ENCODE measurements at places on chromosomes 12 and 14.

- ATAC-seq, result no peak
Measured at GRCh38 chr12:26987634-26988424, 26.4 kb downstream of the TM7SF3 start.

- ATAC-seq, result no peak
Measured at GRCh38 chr12:53652366-53652765, 23.5 kb downstream of the ATP5MC2 start.

- ATAC-seq, result no peak
Measured at GRCh38 chr12:31466768-31467167, 124.2 kb downstream of the DENND5B start.

DNA sequence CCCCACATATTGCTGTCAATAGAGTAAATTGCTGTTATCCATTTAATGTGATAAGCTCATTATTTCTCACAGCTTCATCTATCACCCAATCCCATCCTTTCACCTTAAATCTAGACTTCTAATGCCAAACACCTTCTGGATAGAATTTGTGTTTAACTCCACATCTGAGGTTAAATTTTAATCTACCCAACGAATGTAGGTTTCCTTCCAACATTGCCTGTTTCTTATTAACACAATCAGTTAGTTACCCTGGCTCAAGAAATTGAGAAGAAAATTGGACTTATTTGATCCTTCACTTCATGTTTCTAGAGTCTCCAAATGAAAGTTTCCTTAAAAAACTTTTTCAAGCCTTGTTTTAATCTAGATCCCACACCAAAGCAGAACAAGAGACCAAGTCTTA is 67.3 kb downstream of the PTPRO start:
- no peak for ATAC-seq

- no peak for ATAC-seq
Measured at GRCh38 chr14:73753124-73753886, 39.1 kb upstream of the PNMA1 start.

DNA sequence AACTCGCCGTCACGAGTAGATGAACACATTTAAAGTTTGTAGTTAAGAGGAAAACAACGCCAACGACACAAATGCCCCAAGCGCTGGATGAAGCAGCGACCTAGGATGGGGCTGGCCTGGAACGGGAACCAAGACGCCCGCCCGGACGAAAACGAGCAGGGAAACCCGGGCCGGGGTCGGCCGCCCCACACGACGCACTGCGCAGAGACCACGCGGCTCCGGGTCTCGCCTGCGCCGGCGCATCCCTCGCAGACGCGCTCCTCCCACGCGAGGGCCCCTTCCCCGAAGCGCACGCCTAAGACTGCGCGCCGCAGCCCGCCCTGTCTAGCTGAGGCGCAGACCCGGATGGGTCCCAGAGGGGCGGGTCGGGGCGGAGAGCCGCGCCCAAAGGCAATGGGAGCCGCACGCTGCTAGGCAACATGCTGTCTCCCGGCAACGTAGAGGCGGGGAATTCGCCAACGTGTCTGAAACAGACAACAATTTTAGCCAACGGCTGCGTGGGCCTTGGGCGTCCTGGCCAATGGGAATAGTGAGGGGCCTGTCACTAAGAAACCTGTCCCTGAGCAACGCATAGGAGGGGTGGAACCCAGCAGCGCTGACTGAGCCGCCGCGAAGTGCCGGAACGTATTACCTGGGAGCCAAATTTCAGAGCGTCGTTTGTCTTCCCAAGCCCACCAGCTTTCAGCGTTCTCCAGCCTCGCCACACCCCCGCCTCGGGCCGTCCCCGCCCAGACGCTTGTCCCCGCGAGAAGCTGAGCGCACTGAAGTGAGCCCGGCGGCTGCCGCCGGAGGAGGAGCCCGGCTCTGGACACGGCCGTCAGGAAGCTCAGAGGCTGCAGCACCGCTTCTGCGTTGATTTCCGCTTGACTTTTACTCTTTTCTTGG is 21.0 kb upstream of the CHFR start:
- peak; percentile 98 for ATAC-seq

GRCh38 chr14:93543766-93544165 is 113.0 kb downstream of the UNC79 start:
- no peak for ATAC-seq

DNA sequence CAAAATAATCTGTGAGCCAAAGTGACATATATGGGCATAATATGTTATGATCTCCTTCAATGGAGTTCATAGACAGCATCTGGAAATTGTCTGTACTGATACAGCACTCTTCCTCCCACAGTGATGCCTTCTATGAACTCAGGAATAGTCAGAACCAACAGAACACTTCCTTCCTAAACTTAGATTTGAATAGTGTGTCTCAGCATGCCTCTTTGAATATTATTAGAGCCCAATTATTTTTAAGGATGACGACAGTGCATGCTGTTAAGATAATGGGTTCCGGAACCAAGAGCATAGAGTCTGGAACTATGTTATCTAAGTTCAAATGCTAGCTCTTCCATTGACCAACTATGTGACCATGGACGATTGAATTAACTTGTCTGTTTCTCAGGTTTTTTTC is 386.6 kb upstream of the PRICKLE1 start:
- no peak for ATAC-seq

DNA sequence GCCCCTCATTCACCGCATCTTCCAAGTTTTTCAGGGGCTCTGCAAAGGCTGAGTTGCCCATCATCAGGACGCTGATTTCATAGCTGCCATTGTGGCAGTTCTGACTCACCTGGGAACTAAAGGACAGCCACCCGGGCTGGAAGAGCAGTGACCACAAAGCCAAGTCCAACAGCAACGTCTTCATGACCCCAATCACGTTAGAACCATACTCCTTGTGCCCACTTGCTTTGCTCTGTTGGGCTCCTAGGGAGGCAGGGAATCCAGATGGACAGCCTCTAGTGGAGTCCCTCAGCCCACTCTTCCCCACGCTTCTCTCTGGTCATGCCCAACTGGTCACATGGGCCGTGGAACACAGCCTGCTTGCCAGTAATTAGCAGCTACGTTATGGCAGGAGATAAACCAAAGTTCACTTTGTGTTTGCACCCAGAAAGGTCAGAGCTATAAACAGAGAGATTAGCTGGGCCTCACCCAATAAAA is at the start of gene GUCY2C:
GUCY2C (minus strand) TSS at position 335 of the 477 bp plus-strand sequence; CDS start at position 184, 151 bp downstream.
- ATAC-seq, result no peak

DNA sequence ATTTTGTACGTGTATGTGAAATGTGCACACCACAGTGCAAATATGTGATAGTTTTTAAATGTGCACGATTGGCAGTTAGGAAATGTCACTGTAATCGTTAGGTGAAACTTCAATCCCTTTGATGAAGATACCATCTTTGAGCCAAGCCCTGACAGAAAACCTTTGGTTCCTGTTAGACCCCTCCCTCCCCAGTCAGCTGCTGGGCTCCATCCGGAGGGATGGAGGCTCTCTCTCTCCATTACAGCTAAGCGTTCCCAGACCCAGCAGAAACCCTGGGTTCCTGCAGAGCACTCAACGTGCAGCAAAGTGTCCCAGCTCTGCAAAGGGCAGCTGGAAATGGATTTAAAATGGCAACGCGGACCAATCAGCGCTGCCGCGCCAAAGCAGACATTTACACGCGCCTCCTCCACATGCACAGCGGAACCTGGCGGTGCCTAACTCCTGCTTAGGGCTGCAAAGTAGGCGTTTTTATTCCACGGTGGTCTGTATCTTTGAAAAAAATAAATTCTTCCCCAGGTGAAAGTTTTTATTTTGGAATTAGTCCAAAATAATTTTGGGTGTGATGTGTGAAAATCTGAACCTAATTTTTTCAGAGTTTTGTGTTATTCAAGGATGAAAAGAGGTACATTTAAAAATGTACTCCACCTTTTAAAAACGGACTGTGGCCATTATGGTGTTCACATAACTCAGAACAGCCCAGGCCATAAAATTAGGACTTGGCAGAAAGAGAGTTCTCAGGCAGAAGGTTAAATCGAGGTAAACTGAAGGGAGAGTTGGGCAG is 1.4 kb upstream of the HMGA2 start:
- ATAC-seq, result no peak

DNA sequence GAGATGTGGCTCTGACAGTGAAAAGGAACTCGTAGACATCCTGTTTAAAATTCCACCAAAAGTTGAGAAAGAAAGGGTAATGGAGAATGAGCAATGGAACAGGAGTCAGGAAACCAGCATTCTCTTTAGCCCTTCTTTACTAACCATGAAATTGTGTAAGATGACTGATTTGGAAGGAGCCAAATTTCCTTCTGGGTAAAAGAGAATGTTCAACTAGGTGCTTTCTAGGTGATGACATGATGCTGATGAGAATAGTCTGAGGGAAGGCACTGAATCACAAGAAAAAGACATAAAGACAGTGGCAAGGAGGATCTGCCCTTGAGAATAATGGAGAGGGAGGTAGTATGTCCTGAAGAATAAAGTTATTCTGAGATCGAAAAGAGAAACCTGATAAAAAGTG is 2.2 kb downstream of the TSHR start:
- no peak for ATAC-seq

GRCh38 chr12:43730283-43730682 is 28.3 kb downstream of the PUS7L start:
- no peak for ATAC-seq

DNA sequence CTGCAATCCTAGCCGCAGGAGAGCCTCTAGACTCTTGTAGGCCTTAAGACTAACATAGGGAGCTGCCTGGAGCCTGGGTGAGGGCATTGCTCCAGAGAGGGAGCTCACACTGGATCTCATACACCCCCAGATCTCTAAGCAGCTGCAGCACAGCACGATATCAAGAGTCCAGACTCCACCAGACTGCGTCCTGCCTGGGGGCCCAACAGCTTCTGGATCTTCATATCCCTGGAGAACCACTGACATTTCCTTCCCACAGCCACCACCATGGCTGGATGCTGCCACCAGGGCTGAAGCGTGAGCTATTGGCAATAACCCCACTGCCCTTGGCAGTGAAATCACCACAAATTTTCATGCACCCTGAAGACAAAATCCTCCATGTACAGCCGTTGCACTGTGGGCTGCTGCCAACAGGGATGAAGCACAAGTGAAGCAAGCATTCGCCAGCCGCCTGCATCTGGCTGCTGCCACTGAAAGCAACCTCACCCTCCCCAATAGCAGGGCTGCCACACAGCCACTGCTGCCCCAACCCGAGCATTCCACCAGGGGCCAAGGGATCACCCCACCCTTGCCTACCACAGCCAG is 28.2 kb downstream of the CACNA2D4 start:
- ATAC-seq, result no peak

DNA sequence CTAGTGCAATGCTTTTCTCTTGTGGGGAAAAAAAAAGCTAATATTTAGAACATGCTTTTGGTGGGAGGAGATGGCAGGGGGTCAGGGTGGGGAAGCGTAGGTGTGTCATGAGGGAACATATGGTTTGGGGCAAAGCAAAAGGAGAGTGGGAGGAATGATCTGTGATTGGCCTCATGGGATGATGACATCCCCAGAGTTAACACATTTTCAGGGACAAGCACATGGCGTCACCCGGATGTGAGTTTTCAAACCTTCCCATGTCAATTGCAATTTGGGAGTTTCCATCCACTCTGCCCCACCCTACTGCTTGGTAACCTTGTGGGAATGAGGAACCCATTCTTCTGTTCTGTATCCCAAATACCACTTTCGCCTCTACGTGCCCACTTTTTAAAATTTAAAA is 164.2 kb downstream of the SSPN start:
- no peak for ATAC-seq

DNA sequence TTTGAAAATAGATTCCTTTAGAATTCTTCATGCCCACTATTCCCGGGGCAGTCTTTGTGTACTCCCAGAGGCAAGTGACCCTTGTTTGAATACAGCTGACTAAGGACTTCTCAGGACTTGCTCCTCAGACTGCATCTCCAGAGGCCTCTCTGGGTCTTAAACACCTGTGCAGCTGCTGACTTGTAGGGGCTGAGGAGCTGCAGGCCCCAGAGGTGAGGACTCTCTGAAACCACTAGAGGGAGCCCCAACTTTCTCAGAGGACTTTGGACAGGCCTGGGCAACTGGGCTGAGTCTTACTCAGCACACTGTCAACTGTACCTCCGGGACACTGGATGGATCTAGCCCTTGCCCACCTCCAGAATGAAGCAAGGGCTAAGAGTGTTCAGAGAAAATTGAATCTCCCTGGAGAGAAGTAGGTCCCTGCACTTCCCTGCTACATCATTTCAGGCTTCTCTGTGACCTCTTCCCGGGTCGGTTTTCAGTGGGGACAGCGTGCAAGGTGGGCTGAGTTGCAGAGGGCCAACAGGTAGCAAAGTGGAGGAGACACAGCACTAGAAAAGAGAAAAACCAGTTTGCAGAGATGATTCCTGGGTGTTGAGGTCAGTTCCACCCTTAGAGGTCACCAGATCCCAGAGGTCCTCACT is 164.6 kb downstream of the TMEM117 start:
- ATAC-seq, result peak; percentile 64

GRCh38 chr14:74786796-74787315 is 23.7 kb downstream of the YLPM1 start:
- no peak for ATAC-seq

- ATAC-seq, result peak; percentile 88
Measured at GRCh38 chr14:65637780-65638179, 225.2 kb downstream of the FUT8 start.

GRCh38 chr12:79935624-79936345 is 888 bp upstream of the PPP1R12A start:
- ATAC-seq, result peak; percentile 18

- ATAC-seq, result no peak
Measured at GRCh38 chr14:83913476-83913875, 1616.5 kb upstream of the FLRT2 start.

DNA sequence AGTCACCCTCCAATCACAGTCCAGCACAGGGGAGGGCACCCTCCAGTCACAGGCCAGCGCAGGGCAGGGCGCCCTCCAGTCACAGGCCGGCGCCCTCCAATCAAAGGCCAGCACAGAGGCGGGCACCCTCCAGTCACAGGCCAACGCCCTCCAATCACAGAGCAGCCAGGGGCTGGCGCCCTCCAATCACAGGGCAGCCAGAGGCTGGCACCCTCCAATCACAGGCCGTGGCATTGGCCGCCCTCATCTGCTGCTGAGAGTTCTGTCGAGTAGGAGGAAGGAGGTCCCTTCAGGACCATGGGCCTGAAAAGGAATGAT is 26.6 kb downstream of the DDX51 start:
- ATAC-seq, result no peak
